ENCODE measurements at places on chromosomes 5 and 9.

DNA sequence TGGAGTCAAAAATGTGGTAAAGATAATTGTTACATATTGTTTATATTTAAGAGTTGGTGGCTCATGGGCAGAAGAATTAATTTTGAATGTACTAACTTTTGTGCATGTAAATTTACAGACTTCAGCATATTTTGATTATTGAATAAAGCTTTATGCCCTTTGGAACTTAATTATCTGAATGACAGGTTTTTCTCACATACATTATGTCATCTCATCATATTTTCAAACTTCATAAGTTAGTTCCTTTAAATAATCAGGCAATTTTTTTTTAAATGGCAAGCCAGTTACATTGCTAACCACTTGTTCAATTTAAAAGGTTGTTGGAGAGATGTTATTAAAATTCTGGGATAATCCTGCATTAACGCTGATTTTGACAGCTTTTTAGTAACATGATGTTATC, 184.6 kb upstream of the EDIL3 start:
- DNase-seq = no peak

GRCh38 chr9:70020217-70020616, 23.4 kb upstream of the MAMDC2 start:
- no peak for DNase-seq

- no peak for DNase-seq
Measured at GRCh38 chr5:178426326-178427130, 163.7 kb downstream of the COL23A1 start.

- DNase-seq = no peak
Measured at GRCh38 chr5:55915783-55916182, 64.6 kb downstream of the IL31RA start.

GRCh38 chr5:66881480-66882161, 285.4 kb downstream of the MAST4 start:
- no peak for DNase-seq

DNA sequence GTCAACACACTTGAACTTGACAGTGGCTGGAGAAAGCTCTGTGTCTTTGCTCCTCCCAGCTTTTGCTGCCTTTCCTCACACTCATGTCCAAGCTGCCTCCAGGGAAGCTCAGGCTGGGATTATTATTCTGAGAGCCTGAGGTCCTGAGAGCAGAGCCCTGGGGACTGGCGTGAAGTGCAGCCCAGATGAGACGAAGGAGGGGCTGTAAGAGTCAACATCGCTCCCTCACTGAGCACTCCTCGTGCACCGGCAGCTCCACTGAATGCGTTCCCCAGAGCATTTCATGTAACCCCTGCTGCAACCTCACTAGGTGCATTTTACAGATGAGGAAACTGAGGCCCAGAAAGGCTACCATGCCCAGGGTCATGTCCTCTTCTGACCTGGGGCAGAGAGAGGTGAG, 63.5 kb upstream of the PHYKPL start:
- no peak for DNase-seq

GRCh38 chr9:36659500-36659899, 86.8 kb downstream of the MELK start:
- DNase-seq = no peak

DNA sequence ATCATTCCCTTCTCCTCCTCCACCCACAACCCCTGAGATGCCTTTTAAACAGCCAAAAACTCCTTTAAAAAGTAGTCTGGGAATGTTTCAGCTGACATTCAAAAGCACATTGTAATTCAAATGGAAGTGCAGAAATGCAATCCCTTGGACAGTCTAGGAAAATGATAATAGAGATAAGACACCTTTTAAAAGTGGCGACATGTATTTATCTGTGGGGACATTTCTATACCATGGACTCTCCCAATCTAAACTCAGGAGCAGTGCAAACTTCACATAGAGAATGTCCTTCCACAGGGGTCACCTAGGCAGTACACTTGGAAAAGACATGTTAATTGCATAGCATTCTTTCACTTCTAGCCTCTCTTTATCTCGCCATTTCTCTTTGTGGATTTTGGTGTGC, 33.0 kb downstream of the TRIM32 start:
- DNase-seq = no peak

GRCh38 chr5:1324719-1325190, 20.1 kb downstream of the CLPTM1L start:
- DNase-seq = no peak

DNA sequence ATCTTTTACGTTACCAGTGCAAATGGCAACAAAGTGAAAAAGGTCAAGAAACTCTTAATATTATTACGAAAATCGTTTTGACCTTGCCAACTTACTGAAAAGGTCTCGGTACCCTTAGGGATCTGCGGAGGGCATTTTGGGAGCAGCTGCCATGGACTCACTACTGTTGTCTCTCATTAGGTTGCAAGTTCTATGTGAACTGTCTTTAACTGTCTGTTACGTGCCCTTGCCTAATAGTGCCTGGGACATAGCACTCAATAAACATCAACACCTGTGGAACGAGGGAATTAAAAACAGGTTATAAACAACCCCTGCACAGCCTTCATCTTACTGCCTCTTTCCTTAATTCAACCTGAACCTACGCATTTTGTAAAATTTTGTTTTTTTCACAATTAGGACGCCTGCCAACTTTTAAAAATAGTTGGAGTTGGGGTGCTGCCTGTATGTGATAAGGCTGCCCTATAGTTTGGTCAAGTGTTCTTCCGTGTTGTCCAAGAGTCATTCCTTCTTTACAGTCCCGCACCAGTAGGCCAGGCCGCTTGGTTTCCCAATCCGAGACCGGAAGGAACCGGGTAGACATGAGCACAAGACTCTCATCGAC, 527 bp upstream of the SREK1 start:
- DNase-seq = no peak

- no peak for DNase-seq
Measured at GRCh38 chr9:105053209-105053652, 125.3 kb upstream of the ABCA1 start.

DNA sequence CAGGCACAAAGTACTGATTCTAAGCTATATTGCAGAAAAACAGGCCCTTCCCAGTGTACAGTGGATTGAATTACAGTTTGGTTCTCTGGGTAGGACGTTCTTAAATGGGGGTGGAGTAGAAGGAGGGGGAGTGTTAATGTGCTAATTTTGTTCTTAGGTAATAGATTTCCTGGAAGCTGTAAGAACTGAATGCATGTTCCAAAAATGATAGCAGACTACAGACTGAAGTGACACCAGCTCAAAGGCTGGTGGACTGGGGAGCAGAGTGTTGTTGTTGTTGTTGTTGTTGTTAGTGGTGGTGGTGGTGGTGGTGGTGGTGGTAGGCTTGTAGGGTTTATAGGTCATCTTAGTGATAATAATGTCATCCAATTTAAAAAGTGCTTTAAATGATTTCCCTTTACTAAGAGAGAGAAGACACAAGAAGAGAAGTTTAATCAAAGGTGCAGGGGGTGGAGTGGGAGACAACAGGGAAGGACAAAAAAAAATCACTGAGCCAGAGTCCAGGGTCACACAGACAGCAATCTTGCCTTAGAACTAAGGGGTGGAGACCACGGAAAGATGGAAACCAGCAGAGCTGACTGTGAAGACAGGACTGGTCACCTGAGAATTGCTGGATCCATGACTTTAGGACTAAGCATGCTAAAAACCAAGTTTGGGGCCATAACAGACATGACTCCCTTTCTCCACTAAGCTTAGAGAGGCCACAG, 27.0 kb downstream of the TTLL11 start:
- no peak for DNase-seq

DNA sequence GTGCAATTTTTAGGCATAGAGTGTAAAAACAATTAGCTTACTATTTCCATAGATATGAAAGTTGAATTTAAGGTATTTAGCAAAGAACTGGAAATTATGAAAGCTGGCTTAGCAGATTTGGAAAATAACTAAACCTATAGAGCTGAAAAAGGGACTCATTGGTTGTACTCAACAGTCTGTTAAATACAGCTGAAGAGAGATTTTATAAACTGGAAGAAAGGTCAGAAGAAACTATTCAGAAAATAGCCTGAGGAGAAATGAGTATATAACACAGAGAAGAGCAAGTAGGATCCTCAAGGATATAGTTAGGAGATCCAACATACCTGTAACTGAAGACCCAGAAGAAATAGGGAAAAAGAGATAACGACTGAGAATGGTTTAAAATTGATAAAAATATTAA, 97.6 kb upstream of the SLIT3 start:
- DNase-seq = no peak

GRCh38 chr9:4859035-4859434, 66.3 kb downstream of the RCL1 start:
- DNase-seq = no peak

- DNase-seq = no peak
Measured at GRCh38 chr5:111061618-111062017, 9.9 kb upstream of the TSLP start.
